Iris pigment epithelial cell (primary cell): ENCODE measurements at places on chromosomes 16 and 17.
A peak's percentile ranks its signal among the peaks of the same experiment; 100 is the strongest.

DNA sequence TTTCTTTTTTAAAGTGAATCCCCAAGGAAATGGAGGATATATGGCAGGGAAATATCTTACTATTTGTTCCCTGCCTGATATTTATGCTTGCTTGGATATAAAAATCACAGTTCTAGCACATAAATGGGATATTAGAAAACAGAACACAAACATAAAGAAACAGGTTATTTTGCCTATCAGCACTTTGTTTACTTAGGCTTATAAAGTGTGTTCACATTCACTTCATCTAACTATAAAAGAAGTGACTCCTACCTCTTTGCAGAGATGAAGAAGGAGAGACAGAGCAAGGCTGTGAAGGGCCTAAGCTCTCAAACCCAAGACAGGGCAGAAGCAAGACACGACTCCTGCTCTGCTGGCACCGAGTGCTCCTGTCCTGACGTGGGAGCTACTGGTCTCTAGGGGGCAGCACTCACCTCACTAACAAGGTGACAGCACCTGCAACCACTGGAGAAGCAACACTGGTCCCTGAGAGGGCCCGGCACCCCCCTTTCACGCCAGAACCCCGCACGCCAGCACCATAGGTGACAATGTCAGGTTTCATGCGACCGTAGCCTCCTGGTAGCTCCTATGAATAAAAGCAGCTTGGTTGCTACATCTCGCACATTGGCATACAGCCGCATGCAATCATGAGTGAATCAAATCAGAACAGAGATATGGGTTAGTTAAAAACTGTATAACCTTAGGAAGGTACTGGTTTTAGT is 32.0 kb downstream of the MBTPS1 start:
- DNase-seq = peak; percentile 66

- no peak for DNase-seq
Measured at GRCh38 chr17:57739402-57740234, 5.5 kb downstream of the CCDC182 start.

GRCh38 chr16:86213437-86214205 is 296.7 kb upstream of the FOXF1 start:
- no peak for DNase-seq

- DNase-seq = no peak
Measured at GRCh38 chr16:52078716-52079655, 468.0 kb downstream of the TOX3 start.

DNA sequence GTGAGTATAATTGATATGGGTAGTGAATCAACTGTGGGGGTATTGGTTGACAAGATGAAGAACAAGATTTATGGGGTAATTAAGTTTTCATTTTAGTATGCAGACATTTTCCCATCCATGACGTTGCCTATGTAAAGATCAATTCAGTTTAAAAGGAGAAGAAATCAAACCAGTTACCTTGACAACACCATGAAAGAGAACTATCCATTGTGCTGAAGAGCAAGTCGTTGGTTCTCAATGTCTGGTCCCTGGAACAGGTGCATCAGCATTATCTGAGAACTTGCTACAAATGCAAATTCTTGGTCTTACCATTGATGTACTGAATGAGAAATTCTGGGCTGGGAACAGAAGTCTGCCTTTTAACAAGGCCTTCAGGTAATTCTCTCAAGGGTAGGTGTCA is 801 bp upstream of the OR4D2 start:
- DNase-seq = no peak

- peak; percentile 34 for DNase-seq
Measured at GRCh38 chr16:56911771-56912571, 20.0 kb upstream of the HERPUD1 start.

- DNase-seq = no peak
Measured at GRCh38 chr17:2775206-2775605, 21.0 kb upstream of the RAP1GAP2 start.

DNA sequence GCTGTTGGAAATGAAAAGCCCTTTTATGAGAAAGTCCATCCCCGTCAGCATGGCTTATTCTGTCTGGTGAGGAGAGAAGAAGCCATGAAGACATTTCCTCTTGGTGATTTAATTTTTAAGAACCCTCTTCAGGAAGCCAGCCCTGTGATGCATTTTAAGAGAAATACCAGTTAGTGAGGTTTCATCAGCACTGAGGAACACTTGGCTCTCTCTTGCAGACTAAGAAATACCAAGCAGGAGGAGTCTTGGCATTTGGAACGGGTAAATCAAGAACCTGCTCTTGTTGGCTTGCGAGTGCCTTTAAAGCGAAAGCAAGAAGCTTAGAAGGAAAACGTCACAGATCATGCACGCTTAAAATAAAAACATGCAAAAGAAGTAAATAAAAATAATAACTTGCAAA is 17.5 kb downstream of the RAB11FIP3 start:
- DNase-seq = peak; percentile 30

DNA sequence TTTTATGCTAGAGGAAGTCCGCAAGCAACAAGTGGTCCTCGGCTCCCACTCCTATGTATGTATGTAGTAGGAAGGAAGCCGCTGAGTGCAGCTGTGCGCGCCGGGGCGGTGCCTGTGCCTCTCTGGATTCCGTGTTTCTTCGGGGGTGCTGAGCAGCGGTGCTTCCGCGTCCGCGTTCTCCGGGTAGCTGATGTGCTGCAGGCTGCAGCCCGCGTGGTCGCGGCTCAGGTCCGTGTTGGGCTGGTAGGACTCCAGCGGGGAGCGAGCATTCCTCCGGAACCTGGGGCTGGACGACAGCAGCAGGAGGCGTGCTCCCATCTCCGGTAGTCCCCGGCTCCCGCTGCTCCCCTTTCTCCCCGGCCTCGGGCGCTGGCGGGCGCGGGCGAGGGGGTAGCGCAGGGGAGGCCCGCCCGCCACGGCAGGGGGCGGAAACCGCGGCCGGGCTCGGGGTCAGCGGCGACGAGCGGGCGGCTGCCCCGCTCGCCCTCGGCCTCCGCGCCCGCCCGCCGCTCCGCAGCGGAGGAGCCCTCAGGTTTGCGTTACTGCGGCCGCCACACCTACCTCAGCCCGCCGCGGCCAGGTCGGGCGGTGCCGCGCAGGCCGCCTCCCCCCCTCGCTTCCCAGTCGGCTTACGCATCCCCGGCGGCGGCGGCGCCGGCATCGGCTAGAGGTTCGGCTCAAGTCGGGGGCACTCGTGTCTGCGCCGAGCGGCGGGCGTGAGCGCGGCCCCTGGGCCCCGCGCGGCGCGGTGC is 487 bp downstream of the C17orf67 start:
- peak; percentile 87 for DNase-seq

- peak; percentile 93 for DNase-seq
Measured at GRCh38 chr16:8849411-8850011, 19.3 kb downstream of the CARHSP1 start.

- DNase-seq = no peak
Measured at GRCh38 chr17:81298325-81298990, 3.4 kb upstream of the SLC38A10 start.

DNA sequence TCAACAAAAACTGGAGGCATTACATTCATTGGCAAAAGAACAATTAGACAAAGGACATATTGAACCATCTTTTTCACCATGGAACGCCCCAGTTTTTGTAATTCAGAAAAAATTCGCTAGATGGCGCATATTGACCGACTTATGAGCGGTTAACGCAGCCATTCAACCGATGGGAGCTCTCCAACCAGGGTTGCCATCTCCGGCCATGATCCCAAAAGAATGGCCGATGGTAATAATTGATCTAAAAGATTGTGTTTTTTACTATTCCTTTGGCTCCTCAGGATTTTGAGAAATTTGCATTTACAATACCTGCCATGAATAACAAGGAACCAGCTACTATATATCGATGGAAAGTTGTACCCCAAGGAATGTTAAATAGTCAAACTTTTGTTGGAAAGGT is 21.4 kb downstream of the ALOX15B start:
- peak; percentile 64 for DNase-seq

GRCh38 chr17:76270127-76270592 is 5.0 kb downstream of the UBALD2 start:
- DNase-seq = no peak

GRCh38 chr17:38658741-38659345 is 15.9 kb downstream of the EPOP start:
- DNase-seq = no peak

GRCh38 chr17:40564883-40565768 is at the start of gene CCR7:
CCR7 (minus strand) TSS chr17:40565472; CDS start chr17:40565409, 63 bp downstream.
- no peak for DNase-seq

DNA sequence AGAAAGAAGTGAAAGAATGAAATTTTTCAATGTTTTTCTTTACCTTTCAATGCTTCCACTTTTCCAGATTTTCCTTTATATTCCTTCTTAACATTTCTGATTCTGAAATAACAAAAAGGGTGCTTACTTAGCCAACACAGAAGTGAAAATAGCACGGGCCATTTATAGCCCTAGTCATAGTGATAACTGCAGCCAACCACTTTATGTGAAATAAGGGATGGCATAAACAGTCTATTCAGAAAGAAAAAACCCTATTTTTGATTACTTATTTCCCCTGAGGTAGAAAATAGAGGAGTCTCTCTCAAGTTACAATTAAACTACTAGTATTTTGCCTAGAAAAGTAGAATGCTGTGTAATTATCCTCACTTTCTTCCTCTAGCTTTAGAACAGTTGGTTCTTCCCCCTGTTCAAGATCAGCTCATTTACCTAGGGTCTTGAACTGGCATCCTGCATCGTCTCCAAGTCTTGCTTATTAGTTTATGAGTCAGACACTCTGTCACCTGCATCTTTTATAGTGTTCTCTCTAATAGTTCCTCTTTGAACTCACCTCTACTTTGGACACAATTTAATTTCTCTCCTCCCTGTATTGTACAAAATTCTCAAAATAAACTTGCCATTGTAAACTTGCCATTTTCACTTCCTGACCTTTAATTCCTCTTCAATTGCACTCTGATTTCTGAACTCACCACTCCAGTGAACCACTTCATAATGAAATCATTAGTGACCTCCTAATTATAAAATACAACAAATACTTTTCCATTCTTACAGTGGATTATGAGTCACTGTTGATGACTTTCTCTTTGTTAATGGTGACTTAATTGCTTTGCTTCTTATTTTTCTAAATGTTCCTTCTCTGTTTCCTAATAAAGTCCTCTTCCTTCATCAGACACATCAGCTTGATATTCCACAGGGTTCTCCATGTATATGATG is 23.6 kb downstream of the ABCA6 start:
- DNase-seq = no peak

DNA sequence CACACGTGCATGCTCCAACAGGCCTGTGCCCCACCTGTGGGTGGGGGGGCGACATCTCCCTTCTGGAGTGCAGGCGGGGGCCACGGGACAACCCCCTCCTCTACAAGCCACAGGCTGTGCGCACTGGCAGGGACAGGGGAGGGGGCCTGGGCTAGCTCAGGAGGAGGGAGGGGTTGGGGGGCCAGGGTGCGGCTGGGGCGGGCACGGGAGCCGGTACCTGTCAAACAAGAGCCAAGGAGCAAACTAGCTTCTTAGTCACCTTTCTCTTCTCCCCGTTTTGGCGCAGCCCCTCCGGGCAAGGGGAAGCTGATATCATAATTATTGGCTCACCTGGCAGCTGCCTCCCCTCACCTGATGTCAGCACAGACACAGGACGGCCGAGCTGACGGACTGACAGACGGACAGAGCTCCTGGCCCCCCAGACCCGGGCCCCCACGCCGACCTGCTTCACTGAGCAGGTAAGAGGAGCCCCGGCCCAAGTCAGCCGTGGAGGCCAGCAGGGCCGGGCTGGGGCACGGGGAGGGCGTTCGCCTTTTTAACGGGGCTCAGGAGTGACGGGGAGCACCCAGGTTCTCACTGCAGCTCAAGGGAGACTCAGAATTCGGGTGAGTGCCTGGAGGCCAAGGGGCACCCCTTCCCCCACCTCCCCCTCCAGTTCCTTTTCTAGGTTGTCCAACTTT is at the start of gene FOXN1:
Gene FOXN1 (plus strand): TSS at position 363 of the 680 bp plus-strand sequence. CDS start 17,622 bp downstream, outside the sequence.
- no peak for DNase-seq

- DNase-seq = peak; percentile 18
Measured at GRCh38 chr16:10256784-10257641, 74.8 kb upstream of the GRIN2A start.

DNA sequence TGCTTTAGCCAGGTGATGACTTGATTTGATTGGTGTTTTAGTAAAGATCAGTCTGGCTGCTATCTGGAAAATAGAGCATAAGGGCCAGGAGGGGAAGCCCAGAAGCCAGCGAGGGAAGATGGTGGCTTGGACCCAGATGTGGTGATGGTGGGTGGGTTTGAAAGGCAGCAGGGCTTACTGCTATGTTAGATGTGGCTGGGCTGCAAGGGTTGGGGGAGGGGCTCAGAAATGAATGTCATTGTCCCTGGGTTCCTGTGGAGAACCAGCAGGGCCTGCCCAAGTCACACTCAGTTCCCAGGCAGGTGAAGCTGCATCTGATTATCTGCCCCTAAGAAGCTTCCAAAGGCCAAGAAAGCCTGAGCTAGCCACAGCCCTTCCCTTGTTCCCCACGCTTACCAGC is 71.7 kb upstream of the BRD7 start:
- no peak for DNase-seq

DNA sequence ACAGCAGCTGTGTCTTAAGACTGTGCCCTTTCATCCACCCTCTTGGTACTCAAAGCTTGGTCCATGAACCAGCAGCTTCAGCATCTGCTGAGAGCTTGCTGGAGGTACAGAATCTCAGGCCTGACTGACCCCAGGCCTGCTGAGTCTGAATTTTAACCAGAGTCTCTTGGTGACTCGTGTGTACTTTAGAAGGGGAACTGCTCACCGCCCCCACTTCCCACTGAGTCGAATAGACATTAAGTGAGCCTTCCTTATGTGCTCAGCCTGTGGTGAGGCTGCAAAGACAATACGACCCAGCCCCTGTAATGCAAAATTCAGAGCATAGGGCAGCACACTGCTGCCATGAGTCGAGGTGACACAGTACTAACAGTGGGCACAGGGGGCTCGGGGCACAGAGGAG is 662.8 kb downstream of the WWOX start:
- no peak for DNase-seq

DNA sequence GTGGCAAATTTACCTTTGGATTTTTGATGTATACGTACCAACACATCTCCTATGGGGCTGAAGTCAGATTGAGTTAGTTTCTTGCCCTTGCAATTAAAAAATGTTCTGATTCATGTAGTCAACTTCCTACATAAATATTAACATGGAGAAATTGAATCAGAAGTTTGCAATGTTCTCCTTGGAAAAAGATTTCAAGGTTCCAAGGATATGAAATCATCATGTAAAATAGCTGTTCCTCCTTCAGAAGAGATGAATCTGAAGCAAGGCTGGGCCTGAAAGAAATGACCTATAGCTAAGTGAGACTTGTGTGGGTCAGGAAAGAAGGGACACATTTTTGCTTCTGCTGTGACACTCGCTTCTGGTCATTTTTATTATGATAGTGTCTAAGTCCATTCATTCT is 131.7 kb downstream of the RGS9 start:
- DNase-seq = peak; percentile 55
